Stimulated activated CD8-positive, alpha-beta memory T cell treated with anti-CD3 and anti-CD28 coated beads, Interleukin-2, amount 100 ng/mL, for 1 hour (primary cell): ENCODE measurements at places on chromosomes 7 and 10.

DNA sequence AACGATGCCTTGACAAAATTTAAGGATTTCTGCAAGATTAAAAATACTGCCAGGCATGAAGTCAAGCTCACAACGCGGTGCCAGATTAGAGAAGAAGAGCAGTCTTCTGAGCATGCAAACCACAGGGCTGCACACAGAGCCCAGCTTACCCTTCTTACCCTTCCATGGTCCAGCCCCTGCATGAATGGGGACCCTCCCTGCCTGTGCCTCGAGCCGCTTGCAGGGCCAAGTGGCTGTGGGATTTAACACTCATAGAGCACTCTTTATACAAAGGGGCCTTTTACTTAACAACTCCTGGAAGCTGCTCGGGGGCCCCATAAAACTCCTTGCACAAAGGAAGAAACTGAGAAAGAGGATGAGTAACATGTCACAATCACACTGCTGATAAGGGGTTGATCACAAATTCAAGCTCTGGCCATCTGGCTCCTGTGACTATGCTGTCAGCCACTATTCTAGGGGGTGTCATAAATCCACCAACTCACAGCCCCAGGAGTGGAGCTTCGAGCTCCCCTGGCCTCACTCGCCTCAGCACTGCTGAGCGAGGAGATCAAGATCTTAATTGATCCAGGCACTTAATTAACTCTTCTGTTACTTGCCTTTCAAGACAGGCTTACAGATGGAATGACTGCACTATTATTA, 514.8 kb downstream of the TNS3 start:
- no peak for DNase-seq

DNA sequence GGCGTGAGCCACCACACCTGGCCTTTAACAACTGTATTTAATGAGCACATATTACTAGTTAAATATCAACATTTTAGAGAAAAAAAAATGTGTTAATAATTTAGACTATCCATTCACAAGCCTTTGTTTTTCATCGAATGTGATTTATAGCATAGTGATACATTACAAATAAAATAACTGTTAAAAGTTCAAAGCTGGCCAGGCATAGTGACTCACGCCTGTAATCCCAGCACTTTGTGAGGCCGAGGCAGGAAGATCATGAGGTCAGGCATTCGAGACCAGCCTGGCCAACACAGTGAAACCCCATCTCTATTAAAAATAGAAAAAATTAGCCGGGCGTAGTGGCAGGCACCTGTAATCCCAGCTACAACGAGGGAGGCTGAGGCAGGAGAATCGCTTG, 72.7 kb downstream of the HACD1 start:
- DNase-seq = no peak

GRCh38 chr7:135186841-135187253, 16.3 kb upstream of the CYREN start:
- no peak for DNase-seq

GRCh38 chr7:80412842-80413241, 99.0 kb downstream of the GNAT3 start:
- DNase-seq = no peak

DNA sequence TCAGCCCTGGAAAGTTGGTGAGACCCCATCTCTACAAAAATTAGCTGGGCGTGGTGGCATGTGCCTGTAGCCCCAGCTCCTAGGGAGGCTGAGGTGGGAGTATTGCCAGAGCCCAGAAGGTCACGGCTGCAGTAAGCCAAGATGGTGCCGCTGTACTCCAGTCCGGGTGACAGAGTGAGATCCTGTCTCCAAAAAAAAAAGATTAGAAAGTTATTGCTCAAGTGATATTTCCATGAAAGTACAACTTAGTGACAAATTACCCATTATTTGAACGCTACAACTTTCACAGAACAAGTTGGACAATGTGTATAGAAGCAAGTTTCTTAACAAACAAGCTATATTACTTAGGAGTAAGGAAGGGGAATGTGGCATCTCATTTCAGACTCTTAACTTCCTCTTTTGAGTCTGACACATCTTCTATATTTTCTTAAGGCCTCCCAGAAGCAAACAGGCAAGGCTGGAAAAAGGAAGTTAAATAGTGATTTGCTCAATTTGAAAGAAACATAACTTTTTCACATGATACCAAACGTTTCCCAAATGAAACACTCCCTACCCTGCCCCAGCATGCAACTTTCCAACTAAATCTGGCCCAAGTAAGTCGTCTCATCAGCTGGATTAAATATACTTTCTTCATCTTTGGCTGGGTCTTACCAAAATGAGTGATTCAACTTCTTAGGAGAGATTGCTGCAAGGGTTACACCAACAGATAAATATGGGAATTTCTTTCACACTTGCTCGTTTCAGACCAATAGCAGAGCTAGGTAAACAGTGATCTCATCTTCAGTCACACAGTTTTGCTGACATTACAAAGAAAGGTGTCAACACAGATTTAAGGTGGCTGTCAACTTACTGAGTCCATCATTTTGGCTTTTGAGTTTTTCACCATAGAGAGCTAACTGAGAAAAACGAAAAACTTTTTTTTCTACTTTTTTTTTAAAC, 66.3 kb upstream of the KLF6 start:
- no peak for DNase-seq

- DNase-seq = no peak
Observed at GRCh38 chr10:71228875-71229675, 16.7 kb downstream of the UNC5B start.

DNA sequence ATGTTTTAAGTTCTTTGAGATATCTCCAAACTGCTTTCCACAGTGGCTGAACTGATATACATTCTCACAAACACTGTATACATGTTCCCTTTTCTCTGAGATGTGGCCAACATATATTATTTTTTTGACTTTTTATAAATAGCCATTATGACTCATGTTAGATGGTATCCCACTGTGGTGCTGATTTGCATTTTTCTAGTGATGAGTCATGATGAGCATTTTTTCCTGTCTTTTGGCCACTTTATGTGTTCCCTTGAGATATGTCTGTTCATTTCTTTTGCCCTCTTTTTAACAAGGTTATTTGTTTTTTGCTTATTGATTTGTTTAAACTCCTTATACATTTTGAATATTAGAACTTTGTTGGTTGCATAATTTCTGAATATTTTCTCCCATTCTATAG, 1055.1 kb downstream of the NXPH1 start:
- DNase-seq = no peak

GRCh38 chr7:104241135-104241534, 33.3 kb upstream of the ORC5 start:
- DNase-seq = no peak

- DNase-seq = no peak
Observed at GRCh38 chr10:129963641-129964501, at the start of gene EBF3. TSS of gene EBF3 (minus strand) at chr10:129964274. CDS start at chr10:129963768, 506 bp downstream.

DNA sequence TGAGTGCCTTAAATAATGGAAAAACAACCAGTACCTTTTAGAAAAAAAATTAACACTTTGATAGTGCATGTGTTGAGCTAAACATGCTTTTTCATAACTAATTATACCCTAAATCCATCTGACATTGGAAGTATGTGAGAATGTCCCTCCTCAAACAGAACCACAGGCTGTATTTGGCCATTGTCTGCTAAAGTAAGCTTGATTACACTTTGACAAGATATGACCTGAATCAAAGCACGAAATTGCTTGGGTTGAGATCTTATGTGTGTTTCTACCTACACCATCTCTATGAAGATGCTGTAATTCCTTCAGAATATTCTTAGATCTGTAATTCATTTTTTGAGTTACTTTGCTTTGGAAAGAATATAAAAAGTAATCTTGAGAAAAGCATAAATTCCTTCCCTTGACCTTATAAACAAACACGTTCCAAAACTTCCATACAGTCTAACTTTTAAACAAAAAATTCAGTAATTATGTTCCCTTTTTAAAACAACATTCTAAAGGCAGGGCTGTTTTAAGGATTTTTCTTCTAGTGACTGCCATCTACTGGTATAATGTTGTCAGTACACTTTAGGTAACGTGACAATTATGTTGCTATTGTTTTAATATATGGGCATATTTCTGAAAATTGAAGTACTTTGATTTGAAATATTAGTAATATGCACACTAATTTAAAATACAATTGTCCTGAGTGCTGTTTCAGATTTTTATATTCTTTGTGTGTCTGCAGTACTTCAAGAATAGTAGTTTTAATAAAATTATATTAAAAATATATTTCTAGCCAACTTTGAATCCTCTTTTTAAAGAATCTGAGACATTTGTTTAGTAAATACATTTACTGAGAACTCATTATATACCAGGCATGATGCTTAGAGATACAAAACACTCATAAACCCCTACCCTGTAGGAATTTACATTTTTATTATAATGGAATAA, 20.9 kb downstream of the CD36 start:
- DNase-seq = no peak

- no peak for DNase-seq
Observed at GRCh38 chr7:7585241-7585928, 18.7 kb downstream of the MIOS start.

GRCh38 chr7:121157341-121157751, 168.8 kb downstream of the CPED1 start:
- no peak for DNase-seq

GRCh38 chr7:156006024-156006423, 193.8 kb upstream of the SHH start:
- no peak for DNase-seq

DNA sequence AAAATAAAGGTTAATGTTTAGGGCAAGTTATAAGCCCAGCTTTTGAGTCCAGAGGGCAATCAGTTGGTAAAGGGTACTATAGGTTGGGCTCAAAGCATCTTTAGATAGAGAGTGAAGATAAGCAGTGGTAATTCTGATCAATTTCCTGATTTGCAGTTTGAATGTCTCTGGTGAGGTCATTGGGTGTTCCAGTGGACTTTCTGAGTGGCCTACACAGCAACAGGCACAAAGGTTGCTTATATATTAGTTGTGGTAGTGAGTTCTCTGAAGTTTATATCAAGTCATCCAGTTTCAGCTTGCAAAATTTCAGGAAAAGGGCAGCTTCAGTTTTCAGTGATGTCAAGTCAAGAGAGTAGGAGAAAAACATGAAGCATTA, 29.1 kb downstream of the GIMAP5 start:
- DNase-seq = no peak

GRCh38 chr10:31157123-31158010, 125.7 kb upstream of the ZNF438 start:
- no peak for DNase-seq
